ENCODE measurements at places on chromosomes 5 and 9.

GRCh38 chr5:178442405-178443257, 147.6 kb downstream of the COL23A1 start:
- no peak for DNase-seq

- DNase-seq = no peak
These were observed 49.0 kb downstream of the CDO1 start for GRCh38 chr5:115767424-115767823.

DNA sequence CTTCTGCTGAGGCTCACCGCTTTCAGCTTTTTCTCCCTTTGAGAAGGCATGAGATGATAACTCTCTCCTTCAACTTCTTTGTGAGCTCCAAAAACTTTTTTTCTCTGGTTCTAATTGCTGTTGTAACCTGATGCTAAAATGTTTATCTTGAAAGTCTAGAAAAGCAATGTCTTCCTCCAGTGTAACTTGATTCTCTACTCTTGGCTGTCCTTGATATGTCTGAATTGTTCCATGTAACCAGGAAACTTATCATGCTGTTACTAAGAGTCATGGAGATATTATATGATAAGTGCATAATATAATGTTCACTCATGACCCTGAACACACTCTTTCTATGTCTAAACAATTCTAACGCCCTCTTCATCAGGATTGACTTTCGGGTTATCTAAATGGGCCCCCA, 128.0 kb upstream of the ABCA1 start:
- DNase-seq = no peak

DNA sequence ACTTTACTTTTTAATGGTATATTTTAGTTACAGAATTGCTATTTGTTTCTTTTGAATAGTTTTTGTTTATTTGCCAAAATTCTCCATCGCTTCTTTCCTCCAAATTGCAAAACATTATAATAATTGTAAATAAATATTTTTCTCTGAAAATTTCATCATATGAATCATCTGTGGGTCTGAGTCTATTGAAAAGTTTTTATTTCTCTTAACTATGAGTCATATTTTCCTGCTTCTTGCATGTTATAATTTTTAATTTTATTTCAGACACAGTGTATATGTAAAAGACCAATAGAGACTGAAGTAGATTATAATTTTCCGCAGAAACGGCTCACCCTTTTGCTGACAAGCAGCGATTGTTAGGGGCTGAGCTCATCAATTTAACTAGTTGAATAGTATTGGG, 279.1 kb upstream of the IL12B start:
- no peak for DNase-seq

GRCh38 chr5:1541702-1542400, 18.1 kb upstream of the LPCAT1 start:
- DNase-seq = no peak

GRCh38 chr9:113785334-113785733, 90.8 kb upstream of the ZNF618 start:
- no peak for DNase-seq

- DNase-seq = no peak
These were observed 39.8 kb downstream of the PTAR1 start for GRCh38 chr9:69719983-69720382.

DNA sequence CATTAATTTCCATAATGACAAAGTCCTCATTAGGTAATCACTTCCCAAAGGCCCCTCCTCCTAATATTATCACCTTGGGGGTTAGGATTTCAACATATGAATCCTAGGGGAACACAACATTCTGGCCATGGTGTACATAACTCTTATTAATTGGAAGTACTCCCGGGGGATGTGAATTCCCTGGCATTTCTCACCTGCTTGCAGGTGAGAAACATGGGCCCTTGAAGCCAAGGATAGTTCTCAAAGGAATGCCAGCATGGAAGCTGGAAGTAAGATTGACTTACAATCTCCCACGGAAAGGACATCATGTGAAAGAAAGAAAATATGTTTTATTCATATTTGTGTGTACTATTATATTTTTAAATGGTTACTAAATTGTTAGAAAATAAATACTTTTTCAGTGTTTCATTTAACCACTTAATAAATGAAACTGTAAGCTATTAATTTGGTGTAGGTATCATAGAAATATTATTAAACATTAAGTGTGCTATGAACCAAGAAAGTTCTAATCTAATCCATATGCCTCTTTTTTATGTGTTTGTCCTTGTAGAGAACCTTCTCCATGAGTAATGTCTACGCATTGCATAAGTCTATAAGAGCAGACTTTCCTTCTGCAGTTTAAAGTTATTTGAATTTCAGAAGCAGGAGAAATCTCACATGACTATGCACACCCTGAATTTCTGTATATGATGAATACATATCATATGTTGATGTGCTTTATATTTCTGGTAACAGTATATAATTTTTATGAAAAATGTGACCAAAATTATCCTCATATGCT, 59.4 kb downstream of the ANXA1 start:
- no peak for DNase-seq

GRCh38 chr5:44506561-44506960, 117.3 kb upstream of the FGF10 start:
- no peak for DNase-seq

DNA sequence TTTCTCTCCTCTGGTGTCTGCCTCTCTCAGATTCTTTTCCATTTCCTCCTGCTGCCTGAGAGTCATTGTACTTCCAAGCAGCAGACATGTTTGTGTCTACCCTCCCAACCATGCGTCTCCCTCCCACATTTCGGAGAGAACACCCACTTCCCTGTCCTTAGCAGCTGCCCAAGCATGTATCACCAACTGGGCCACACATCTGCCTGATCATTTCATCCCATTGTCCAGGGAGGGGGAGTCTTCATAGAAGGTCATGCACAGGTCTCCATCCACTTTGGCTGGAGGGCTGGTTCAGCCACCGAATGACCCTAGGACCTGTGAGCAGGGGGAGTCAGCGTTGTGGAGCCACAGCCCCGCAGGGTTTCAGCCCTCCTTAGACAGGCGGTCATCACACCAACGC, 75.4 kb downstream of the MAP1B start:
- no peak for DNase-seq

- no peak for DNase-seq
These were observed 155.0 kb downstream of the GNAQ start for GRCh38 chr9:77876590-77876989.

GRCh38 chr9:3868466-3868865, 342.7 kb upstream of the RFX3 start:
- no peak for DNase-seq

DNA sequence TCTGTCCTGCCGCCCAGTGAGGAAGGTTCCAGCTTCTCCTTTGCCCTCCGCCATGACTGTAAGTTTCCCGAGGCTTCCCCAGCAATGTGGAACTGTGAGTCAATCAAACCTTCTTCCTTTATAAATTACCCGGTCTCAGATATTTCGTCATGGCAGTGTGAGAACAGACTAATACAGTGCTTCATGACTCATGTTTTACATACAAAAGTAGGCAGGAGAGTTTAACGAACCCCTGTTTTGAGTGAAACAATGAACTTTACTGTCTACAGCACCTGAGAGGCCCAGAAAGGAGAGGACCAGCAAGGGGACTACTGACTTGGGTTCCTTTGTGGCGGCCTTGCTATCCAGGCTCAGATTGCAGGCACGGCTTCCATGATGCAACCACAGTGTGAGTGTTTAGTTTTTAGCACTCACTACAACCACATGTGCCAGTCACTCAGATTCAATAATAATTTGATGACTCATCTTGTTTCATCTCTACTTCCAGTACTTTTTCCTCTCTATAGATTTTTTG, 139.1 kb upstream of the CLINT1 start:
- DNase-seq = no peak

DNA sequence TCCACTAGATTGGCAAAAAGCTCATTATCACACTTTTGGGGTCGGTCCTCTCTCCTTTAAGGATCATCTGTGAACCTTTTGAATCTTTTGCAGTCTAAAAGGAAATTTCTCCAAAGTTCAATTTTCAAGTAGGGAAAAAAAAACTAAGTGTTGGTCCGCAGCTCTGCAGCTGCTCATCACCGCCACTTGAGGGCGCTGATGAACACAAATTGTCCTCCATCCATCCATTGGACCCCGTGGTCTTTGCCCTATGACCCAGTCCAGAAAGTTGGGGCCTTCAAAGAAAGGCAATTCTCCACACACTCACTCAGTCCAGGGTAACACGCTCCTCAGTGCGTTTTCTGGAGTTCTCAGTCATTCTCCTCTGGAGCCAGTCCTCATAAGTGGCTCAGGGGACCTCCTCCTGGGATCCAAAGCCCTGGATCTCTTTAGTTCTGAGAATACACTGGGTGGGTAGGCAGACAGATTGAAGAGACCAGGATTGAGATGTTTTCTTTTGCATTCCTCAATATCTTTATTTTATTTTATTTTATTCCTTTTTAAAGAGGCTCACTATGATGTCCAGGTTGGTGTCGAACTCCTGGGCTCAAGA, 63.6 kb upstream of the SLC28A3 start:
- DNase-seq = peak; percentile 46

- no peak for DNase-seq
These were observed 341.4 kb downstream of the RAB3C start for GRCh38 chr5:58924306-58924705.

DNA sequence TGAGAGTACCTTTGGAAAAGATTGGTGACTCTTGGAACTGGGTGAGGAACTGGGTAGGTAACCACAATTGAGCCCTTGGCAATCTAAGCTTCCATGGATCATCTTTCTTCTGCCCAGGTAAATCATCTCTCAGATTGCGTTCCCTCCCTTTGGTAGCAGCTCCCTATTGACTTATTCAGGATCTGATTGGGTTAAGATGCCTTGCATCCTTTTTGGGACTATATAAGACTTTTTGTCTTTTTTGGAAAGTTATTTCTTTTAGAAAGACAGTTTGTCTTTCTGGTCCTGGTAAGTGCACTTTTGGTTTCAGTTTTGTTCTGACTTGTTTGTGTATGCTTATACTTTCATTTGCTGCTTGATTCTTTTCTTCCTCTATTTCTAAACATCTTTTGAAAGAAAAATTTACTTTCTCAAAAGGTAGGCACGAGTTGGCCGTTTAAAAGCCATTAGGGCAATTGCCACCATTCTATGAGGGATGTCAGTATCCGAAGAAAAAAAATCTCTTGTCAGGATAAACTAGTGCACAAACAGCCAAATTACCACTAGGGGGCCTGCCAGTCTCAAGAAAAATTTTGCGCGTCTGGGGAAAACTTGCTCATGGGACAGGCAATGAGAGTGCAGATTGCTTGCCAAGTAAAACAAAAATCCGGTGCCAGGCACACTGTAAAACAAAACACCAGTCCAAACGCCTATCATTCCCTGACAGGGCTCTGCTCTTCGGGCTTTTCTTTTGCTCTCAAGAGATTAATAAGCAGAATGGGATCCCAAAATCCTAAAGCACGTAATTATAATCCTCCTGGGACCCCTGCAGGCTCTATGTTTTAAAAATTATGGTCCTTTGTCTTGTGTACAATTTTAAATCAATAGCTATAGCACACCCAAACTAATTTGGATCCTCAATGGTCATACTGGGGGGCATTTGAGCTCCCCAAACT, 12.8 kb downstream of the OR1J1 start:
- DNase-seq = peak; percentile 96

Measured in dermis blood vessel endothelial cell (primary cell).